ENCODE measurements at places on chromosomes 7 and 10.

DNA sequence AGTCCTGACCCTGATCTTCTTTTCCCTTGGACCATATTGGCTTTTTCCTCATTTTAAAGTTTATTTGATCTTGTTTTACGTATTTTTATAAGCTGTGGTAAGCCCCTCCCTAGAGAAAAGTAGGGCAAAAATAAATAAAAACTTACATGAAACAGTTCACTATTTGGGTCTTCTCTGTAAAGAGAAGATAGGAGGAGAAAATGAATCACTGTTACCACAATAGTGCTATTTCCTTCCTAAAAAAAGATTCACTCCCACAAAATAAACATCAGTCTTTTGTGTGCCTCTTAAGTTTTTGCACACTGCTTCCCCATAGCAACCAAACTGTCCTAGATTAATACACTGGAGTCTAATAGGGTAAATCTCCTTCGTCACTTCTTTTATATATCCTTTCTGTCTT is 1.4 kb upstream of the SVIL start:
- H3K27me3 ChIP-seq: no peaks in the 10 kb centered on the region
- peaks cover 14% of the 10 kb centered on the region for H3K4me1 ChIP-seq
- H3K27ac ChIP-seq: peak overlapping the region; percentile 87
- no peaks in the 10 kb centered on the region for H3K36me3 ChIP-seq
- DNase-seq: no peak

DNA sequence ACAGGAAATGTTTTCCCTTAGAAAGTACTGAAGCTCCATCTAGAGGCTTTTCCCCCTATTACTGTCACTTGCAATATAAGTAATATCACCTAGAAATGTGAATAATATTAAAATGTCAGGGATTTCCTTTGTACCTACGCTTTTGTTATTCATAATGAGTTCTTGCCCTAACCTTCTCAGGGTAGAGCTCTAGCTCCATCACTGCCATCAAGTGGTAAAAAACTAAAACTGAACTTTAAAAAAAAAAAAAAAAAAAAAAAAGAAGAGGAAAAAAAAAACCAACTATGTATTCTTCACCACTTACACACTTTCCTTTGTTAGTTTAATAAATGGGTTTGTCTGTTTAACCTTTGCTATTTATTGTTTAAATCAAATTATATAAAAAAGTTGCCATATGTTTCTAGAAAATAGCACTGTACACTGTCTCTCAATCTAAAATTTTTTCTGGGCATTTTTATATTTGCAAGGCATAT is 49.9 kb downstream of the DNAJC1 start:
- H3K27me3 ChIP-seq: no peaks in the 10 kb centered on the region
- no peaks in the 10 kb centered on the region for H3K4me1 ChIP-seq
- no peaks in the 10 kb centered on the region for H3K36me3 ChIP-seq
- H3K4me3 ChIP-seq: no peak overlapping the region
- no peak for DNase-seq

GRCh38 chr10:22183771-22184461 is 33.9 kb downstream of the EBLN1 start:
- DNase-seq: no peak
- no peaks in the 10 kb centered on the region for H3K27me3 ChIP-seq
- H3K36me3 ChIP-seq: no peaks in the 10 kb centered on the region

DNA sequence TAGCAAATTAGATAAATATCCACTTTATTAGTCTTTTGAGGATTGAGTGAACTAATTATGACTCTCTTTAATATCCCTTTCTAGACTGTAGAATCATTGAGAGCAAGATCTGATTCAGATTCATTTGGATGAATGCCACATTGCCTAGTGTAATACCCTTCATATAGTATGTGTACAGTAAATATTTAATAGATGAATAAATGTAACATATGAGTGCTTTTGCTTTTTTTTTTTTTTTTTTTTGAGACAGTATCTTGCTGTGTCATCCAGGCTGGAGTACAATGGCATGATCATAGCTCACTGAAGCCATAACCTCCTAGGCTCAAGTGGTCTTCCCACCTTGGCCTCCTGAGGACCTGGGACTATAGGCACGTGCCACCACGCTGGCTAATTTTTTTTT is 14.8 kb downstream of the SAMD8 start:
- no peaks in the 10 kb centered on the region for H3K27me3 ChIP-seq
- no peaks in the 10 kb centered on the region for H3K36me3 ChIP-seq
- no peak for DNase-seq

- H3K36me3 ChIP-seq: no peaks in the 10 kb centered on the region
- no peak for DNase-seq
- no peaks in the 10 kb centered on the region for H3K27me3 ChIP-seq
- no peak overlapping the region for H3K27ac ChIP-seq
- no peaks in the 10 kb centered on the region for H3K4me1 ChIP-seq
These were observed 226.2 kb downstream of the TCERG1L start for GRCh38 chr10:131085091-131085860.

DNA sequence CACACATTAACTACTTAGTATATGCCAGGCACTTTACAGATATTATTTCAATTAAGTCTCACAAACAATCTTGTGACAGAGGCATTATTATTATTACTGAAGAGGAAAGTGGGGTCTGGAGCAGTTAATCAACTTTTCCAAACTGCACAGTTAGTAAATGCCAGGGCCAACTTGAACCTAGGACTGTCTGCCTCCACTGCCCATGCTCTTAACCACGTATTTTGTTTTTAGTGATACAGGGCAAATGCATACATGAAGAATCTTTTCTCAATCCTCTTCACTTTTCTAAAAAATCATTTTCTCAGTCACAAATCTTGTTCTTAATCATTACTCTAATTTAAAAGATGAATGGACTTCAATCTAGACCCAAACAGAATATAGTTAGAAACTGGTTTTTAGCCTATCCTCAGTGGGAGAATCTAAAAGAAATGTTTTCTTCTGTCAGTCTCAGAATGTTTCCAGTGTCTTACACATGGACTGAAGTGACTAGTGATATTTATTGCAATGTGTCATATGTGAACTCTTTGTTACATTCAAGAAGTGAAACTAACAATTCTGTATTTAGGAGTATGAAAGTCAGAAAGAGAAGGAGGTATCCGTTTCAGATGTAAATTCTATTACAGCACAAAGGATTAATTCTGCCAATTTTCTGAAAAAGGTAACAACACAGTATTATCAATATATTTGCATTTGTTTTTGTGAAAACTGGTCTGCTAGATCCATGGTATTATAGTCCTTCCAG is 55.5 kb upstream of the CCNJ start:
- H3K4me3 ChIP-seq: no peak overlapping the region
- no peak overlapping the region for H3K27ac ChIP-seq
- no peaks in the 10 kb centered on the region for H3K4me1 ChIP-seq
- no peaks in the 10 kb centered on the region for H3K27me3 ChIP-seq

DNA sequence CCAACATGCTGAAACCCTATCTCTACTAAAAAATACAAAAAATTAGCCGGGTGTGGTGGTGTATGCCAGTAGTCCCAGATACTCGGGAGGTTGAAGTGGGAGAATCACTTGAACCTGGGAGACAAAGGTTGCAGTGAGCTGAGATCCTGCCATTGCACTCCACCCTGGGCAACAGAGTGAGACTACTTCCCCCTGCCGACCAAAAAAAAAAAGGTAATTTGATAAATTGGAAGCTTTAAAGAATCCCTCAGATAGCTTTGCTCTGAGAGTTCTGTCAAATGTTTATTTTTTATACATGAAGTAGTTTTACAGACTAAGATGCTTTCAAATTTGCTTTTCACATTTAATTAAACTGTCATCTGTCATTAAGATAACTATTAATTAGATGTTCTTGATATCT is 563.3 kb upstream of the LRRTM3 start:
- H3K27me3 ChIP-seq: no peaks in the 10 kb centered on the region
- no peaks in the 10 kb centered on the region for H3K36me3 ChIP-seq
- no peak for DNase-seq
- no peak overlapping the region for H3K27ac ChIP-seq
- no peak overlapping the region for H3K4me3 ChIP-seq
